AG04449 (cell line): ENCODE measurements at places on chromosomes 4 and X.

- DNase-seq: no peak
Observed at GRCh38 chrX:14884714-14885113, 11.5 kb downstream of the MOSPD2 start.

- no peak for DNase-seq
Observed at GRCh38 chr4:10694151-10694827, 9.7 kb upstream of the CLNK start.

DNA sequence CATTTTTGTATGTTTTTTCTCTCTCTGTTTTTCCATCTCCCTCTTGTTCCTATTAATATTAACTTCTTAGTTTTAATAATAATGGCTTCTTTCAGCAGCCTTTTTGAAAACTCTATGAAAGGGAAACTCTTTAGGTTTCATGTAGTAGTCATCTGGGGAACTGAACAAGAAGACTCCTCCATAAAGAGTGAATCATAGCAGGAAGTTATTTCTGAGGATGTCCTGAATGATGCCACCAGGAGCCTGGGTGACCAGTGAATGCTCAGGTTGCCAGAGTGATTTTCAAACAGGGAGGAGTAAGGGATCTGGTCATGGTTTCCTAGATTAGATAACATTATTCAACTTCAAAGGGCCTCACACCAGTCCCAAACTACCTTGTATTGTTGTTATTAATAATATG lies 212.8 kb upstream of the PDE5A start:
- DNase-seq: no peak

- DNase-seq: no peak
Observed at GRCh38 chr4:185341841-185342240, 53.9 kb downstream of the LRP2BP start.

DNA sequence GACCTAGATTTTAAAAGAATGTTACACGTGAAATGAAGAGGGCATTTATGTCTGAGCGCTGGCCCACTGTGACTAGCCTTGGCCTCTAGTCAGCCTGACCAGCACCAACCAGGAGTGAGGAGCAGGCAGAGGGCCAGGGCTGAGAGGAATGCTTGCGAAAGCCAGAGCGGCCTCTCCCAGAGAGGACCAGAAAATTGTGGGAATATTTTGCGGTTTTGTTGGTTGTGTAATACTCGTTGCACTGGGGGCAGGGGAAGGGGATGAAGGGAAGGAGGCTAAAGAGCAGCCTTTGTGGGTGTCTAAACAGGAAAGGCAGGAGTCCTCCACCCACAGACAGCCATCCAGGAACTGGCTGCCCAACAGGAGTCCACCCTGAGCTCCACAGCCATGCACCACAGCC lies 3.8 kb downstream of the GABRE start:
- peak; percentile 53 for DNase-seq
